Type B pancreatic cell (in vitro differentiated cells): ENCODE measurements at places on chromosomes 5 and 9.
A peak's percentile ranks its signal among the peaks of the same experiment; 100 is the strongest.

- no peak for DNase-seq
Measured at GRCh38 chr5:147276497-147276896, 41.7 kb downstream of the STK32A start.

GRCh38 chr5:126693806-126694205, 83.1 kb upstream of the LMNB1 start:
- no peak for DNase-seq

- no peak for DNase-seq
Measured at GRCh38 chr9:13857521-13857920, 456.4 kb downstream of the NFIB start.

- no peak for DNase-seq
Measured at GRCh38 chr9:93730648-93731047, 154.3 kb downstream of the PHF2 start.

- peak; percentile 75 for DNase-seq
Measured at GRCh38 chr9:111661150-111661801, at the start of gene GNG10. TSS of gene GNG10 (plus strand) at chr9:111661605. CDS start at chr9:111661635, 30 bp downstream.

DNA sequence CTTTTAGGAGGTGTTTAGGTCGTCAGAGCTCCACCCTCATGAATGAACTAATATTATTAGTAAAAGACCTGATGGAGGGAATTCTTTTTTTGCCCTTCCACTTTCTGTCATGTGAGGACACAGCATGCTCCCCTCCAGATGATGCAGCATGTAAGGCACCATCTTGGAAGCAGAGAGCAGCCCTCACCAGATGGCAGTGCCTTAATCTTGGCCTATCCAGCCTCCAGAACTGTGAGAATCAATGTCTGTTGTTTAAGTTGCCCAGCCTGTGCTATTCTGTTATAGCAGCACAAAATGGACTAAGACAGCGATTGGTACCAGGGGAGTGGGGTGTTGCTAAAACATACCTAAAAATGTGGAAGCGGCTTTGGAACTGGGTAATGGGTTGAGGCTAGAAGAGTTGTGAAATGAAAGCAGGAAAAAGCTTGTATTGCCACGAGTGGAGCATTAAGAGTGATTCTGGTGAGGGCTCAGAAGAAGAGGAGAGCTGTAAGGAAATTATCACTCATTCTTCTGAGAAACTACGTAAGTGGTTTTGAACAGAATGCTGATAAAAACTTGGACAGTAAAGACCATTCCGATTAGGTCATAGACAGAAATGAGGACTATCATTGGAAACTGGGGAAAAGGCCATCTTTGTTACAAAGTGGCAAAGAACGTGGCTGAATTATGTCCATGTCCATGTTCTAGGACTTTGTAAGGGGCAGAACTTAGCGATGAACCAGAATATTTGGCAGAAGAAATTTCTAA, 28.6 kb downstream of the PTPDC1 start:
- no peak for DNase-seq

DNA sequence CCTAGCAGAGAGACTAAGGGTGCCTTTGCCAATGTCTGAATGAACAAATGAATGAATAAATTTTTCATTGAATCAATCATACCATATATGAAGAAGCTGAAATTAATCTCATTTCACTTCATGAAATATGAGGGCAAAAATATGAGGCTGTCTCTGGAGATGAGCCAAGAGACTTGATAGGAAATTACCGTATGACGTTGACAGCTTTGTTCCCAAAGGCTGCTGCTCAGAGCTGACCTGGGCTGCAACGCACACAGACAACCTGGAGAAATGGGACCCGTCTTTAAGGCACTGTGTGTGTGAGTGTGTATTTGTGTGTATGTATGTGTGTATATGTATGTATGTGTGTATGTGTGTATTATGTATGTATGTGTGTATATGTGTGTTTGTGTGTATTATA, 226.1 kb downstream of the IRX2 start:
- DNase-seq = no peak

GRCh38 chr9:137030006-137030405, 1.9 kb downstream of the FUT7 start:
- DNase-seq = no peak

- no peak for DNase-seq
Measured at GRCh38 chr9:116318468-116319374, 165.1 kb downstream of the PAPPA start.

DNA sequence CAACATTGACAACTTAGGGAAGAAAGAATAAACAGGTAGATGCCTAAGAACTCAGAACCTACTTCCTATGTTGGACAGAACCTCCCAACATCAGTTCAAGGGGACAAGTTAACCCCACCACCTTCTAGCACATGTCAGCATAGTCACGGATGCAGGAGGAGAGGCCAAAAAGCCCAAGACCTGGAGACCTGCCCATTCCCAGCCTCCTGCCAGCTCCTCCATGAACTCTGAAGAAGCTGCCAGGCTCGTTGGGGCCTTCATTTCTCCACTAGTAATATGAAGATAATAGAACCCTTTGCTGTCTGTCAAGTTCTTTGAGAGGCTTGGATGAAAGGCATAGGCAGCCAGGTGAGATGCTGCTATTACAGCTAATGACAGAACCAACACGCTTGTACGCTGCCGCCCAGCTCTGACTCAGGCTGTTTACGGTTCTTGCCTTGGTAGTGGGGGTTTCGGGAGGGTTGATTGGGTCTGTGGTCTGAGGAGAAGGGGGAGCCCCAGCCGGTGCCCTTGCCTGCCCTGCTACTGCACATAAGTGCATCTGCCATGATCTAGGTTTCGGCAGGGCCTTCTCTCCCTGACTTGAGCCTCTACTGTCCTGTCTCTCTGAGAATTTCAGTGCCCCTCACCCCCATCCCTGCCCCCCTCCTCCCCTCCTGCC, 82.2 kb downstream of the NRG2 start:
- peak; percentile 36 for DNase-seq

- DNase-seq = no peak
Measured at GRCh38 chr5:148839960-148840359, 13.5 kb downstream of the ADRB2 start.

GRCh38 chr5:59390989-59391388, 502.5 kb downstream of the PDE4D start:
- no peak for DNase-seq

DNA sequence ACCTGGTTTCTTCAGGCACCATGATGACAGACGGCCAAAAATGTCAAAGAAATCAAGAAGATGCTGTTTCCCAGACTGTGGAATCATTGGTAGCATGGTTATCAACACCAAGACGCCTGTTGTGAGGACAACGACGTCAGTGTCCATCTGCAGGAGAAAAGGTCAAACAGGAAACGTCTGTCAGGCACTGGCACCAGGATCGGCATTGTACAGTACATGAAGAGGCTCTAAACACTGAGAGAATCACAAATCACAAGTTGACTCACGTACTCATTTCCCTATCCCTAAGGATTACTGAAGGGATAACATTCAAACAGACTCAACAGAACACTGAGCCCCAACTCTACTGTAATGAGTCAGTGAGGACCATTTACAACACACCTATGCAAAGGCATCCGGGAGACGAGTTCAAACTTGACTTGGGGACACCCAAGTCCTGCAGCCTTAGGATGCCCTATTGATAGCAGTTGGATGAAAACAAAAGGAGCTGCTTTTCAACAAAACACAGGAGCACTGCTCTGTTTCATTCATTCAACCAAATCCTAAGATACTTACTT, 21.0 kb downstream of the TSC1 start:
- no peak for DNase-seq

GRCh38 chr9:7370988-7371387, 428.6 kb downstream of the DMAC1 start:
- no peak for DNase-seq

DNA sequence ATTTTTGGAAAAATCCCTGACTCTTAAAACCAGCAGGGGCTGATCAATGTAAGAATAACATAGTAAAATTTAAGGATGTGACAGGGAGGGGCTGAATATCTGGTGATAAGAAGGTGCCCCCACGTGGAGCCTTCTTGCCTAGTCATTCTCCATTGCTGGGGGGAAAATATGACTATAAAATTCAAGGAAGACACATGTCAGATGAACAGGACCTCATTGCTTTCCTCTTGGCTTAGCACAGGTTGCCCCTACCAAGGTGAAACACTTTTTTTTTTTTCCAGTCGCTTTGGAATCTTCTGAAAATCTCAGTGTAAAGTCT, 310.9 kb downstream of the EFNA5 start:
- no peak for DNase-seq

GRCh38 chr5:172716796-172717313, 54.1 kb downstream of the DUSP1 start:
- DNase-seq = peak; percentile 84

- DNase-seq = no peak
Measured at GRCh38 chr5:4954048-4954447, 186.1 kb upstream of the ADAMTS16 start.

GRCh38 chr9:111004936-111005335, 33.3 kb downstream of the LPAR1 start:
- no peak for DNase-seq

DNA sequence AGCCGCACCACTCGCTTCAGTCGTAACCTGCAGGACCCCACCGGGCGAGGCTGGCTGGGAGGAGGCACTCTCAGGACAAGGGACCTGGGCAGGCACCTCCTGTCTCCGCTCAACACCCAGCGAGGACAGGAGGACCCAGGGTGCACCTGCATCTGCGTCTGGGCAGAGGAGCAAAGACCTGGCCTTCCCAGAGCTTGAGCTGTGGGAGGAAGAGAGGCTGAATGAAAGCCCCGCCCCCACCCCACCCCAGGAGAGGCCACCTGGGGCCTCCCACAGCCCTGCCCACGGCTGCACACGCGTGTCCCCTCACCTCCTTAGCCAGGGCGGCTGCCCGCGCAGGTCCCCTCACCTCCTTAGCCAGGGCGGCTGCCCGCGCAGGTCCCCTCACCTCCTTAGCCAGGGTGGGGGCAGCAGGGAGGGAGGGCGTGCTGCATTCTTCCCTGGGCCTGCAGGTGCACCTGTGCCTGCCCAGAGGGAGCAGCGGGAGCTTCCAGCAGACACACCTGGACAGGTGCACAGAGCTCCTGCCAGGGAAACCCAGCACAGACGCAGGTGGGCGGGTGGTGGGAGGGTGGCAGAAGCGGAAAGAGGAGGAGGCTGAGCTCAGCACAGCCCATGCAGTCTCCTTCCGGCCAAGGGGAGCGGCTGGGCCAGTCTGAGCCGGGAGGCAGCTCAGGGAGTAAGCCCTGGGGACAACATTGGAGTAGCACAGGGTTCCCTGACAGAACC, 18.5 kb upstream of the SLC12A7 start:
- DNase-seq = no peak

DNA sequence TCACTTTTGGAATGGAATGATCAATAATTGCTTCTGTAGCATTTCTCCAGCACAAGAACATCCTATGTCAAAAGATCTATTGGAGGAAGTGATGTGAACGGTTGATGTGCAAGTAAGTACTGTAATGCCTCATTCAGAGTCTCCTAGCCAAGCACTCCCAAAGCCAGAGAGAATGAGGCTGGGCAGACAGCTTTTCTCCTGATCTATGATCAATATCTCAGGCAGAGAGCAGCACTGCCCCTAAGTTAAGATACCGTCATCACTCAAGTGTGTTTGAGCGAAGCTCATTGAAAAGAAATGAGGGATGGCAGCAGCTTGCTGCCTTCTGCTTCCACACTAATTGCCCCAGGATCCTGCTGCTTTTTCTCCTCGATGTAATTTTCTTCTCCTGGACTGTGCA, 324.1 kb upstream of the GRAMD2B start:
- DNase-seq = no peak

DNA sequence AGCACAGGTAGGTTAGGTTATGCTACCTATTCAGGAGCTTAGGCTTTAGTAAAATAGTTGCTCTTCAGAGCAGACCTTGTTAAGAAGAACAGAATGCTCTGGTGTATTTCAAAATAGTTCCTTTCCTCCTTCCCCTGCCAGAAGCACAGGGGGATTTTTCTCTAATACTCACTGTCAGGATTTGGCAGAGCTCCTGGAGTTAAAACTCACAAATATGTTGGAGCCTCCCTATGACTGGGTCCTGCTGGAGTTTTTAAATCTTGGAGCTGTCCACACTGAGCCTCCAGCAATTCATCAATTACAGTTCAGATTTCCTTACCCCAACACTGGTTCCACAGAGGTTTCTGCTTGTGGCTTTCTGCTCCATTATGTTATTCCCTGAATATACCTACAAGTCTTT, 1233.8 kb upstream of the WWC1 start:
- DNase-seq = no peak

DNA sequence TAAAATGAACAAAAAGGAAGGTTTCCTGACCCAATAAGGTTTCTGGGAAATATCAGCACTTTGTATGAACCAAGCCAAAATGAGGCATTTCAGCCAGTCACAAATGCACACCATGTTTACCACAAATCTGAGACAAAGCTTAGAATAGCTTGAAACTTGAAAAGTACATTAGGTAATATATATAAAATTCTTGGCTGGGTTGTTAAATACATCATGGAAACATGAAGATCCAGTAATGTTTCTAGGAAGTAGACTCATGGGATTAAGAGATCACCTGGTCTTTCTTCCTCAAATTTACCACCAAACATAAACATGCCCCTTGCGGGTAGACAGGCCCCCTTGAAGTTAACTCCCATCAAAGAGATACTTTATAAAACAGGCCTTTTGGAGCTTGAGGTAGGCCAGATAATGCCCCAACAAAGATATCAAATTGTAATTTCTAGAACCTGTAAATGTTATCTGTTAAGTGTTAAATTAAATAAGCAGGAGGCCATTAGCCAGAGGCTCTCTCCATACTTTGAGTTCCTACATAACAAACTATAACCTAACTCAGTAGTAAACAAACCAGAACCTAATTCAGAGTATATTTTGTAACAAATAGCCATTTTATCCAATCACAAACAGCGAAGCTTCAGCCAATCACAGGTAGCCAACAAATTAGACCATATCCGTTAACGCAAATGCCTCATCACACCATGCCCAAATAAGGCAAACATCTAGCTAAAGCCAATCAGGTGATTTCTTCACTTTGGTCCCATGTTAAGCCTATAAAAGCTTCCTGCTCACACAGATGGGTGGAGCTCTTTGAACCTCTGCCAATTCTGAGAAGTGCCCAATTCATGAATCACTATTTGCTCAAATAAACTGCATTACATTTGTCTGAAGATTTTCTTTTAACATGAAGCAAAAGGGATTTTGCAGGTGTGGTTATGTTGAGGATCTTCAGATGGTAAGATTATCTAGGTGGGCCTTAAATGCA, 127.9 kb upstream of the TARS1 start:
- DNase-seq = no peak

DNA sequence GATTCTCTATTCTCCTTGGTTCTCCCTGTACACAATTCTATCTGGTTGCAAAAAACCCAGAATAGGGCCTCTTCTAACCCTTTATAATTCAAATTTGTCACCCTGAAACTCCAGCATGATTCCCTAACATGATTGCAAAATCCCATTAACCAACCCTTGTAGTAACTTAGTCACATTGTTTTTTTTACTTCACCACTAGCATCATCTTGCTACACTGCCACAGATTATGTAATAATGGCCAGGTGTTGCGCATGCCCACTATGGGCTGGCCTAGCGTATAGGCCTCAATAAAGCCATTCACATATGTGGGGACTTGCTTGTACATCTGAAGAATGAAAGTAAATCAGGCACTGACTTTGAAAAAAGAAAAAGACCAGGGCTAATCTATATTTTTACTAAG, 25.7 kb downstream of the FAM170A start:
- DNase-seq = no peak

DNA sequence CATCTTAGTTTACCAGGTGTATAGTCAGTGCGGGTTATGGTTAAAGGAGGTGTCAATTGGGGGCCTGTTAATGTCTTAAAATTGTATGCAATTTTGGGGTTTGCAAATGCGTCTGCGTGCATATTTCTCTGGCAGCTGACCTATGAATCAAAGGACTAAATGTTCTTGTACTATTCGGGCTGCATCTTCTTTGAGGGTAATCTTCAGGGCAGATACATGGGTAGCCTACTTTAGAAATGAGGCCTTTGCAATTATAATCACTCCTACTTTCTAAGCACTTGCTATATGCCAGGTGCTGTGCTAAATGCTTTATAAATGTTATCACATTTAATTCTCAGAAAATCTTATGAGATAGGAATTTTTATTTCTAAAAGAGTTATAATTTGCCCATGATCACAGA, 58.2 kb downstream of the NDFIP1 start:
- no peak for DNase-seq
